NCI-H526 treated with DMSO at 0.1 percent for 48 hours (cell line): ENCODE measurements at places on chromosomes 4 and X.

DNA sequence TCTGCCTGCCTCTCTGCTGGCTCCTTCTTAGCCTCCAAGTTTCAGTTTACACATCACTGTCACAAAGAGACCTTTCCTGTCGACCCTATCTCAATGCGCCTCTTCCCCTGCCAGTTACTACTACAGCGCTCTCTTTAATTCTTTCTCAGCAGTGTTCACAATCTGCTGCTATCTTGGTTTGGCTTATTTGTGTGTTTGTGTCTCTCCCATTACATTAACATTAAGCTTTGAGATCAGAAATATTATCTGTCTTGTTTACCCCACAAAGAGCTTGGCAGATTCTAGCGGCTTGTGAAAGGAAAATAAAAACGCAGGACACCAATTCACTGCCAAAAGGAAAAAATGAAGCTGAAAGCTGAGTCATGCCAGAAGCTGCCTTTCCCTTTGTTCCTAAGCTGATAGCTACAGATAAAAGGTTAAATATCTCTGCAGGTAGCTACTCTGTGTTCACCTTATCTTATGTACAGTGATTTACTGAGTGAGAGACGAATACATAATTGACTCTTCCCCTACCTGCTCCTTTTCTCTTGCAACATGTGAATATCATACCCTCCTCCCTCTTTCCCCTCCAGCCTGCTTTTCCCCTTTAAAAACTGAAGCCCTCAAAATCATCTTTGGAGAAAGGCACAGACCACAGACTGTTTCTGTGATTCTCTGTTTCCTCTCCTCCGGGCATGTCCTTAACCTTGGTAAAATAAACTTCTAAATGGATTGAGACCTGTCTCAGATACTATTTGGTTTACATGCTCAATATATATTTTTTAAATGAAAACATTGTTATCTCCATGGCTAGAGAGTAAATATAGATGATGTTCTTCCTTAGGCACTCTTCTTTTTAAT lies 19.3 kb upstream of the SLC9A7 start:
- DNase-seq, result no peak

DNA sequence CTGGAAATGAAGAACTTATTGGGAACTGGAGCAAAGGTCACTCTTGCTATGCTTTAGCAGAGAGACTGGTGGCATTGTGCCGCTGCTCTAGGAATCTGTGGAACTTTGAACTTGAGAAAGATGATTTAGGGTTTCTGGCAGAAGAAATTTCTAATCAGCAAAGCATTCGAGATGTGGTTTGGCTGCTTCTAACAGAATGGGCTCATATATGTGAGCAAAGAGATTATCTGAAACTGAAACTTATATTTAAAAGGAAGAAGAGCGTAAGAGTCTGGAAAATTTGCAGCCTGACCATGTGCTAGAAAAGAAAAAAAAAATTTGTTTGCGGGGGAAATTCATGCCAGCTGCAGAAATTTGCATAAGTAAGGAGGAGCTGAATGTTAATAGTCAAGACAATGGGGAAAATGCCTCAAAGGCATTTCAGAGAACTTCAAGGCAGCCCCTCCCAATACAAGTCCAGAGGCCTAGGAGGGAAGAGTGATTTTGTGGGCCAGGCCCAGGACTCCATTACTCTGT lies 35.9 kb upstream of the PAPSS1 start:
- DNase-seq, result no peak

GRCh38 chrX:15418707-15419181 lies 34.5 kb upstream of the VEGFD start:
- no peak for DNase-seq

DNA sequence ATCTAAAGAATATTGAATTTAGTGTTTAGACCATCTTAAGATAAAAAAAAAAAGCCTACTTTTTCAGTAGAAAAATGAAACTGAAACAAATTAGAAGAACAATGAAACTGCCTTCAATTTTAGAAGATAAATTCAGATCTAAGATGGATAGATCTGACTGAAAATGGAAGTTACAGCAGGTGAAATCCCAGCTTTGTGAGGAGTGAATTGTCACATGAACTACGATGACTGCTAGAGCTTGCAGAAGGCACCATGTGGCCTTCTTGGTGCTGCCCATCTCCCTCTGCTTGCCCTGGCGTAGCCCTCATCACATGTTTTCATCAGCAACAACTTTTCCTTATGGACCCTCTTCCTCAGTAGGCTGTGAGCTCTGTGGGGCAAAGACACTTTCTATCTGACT lies 51.4 kb upstream of the EMCN start:
- no peak for DNase-seq

GRCh38 chrX:149903889-149904748 lies 23.1 kb downstream of the MAGEA8 start:
- DNase-seq, result no peak

GRCh38 chr4:176443117-176443516 lies 123.4 kb downstream of the SPCS3 start:
- no peak for DNase-seq

GRCh38 chr4:2395038-2395437 lies 23.4 kb downstream of the ZFYVE28 start:
- no peak for DNase-seq

GRCh38 chr4:72555377-72555831 lies 13.6 kb downstream of the ADAMTS3 start:
- DNase-seq, result no peak

DNA sequence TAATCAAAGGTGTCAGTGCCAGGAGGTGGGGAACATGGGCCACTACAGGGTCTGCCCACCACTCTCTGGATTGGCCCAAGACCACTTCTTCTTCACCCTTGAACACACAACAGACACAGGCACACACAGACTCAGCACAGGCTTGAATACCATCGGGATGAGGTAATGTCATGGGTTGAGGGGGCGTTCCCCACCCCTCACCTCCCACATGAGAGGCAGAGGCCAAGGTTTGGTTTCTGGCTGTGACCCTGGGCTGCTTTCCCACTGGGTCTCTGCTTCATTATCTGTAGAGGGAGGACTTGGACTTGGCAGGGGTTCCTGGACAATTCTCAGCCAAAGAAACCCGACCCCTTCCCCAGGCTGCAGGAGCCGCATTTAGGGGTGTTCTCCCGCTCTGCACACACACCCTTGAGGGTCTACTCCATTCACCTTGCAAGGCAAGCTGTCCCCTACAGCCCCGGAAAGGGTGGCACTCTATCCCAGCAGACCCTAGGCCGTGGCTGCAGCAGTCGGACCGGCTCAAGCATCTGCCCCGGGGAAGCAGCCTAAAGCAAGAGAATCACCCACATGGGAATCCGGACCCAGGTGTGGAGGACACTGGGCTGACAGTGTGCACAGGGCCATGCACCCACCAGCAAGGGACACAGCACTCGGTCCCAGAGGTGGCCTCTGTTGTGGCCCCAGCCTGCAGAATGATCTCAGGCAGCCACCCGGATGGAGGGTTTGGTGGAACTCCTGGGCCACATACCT lies 62.4 kb downstream of the TRMT44 start:
- DNase-seq, result no peak

DNA sequence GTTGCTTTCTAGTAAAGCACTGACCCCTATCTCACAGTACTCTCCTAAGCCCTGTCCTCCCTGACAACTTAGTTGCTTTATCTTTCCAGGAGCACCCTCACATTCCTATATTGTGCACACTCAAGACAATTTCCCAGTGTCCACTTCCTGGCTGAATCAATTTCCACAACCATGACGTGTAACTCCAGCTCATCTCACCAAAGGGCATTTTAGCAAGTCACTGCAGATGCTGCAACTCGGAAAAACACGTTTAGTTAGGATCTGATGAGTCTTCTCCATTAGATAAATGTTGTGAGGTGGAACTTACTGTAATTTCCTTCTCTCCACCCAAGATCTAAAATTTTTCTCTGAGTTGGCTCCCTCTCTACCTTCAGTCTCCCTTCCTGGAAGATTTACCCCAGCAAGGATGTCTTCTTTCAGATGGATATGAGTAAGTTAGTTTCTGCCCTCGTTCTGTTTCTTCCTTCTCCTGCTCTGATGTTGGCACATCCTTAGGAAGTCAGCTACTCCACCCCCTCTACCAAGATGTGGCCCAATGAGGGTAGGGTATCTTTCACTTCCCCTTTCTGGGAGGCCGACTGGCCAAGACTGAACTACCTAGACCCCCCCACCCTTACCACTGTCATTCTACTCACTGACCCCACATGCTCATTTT lies 28.8 kb upstream of the IL13RA1 start:
- DNase-seq, result no peak

DNA sequence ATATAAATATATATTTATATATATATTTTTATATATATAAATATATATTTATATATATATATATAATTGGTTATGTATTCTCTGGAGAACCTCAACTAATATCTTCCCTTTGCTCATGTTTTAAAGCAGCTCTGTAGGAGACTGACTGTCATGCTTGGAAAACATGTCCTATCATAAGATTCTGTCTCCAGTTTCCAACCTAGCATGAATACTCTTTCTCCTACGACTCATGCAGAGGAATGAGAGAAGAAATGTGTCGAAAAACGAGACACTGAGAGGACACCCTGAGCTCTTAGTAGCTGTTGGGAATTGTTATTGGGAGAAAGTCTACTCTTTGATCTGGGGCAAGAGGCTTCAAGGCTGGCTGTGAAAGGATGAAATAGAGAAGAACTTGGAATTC lies 166.5 kb upstream of the SLIT2 start:
- DNase-seq, result no peak

GRCh38 chr4:165175879-165176278 lies 31.5 kb upstream of the KLHL2 start:
- no peak for DNase-seq

- DNase-seq, result no peak
These were observed 409.4 kb downstream of the UBE2NL start for GRCh38 chrX:144293229-144293628.

DNA sequence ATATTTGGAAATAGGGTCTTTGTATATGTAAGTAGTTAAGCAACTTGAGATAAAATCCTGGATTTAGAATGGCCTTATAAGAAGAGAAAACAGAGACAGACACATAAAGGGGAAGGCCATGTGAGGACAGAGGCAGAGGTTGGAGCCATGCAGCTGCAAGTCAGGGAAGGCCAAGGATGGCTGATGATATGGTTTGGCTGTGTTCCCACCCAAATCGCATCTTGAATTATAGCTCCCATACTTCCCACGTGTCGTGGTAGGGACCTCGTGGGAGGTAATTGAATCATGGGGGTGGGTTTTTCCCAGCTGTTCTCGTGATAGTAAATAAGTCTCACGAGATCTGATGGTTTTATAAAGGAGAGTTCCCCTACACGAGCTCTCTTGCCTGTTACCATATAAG lies 76.3 kb downstream of the STK32B start:
- DNase-seq, result no peak
